Activated naive CD4-positive, alpha-beta T cell (primary cell): ENCODE measurements at places on chromosomes 6 and 20.

DNA sequence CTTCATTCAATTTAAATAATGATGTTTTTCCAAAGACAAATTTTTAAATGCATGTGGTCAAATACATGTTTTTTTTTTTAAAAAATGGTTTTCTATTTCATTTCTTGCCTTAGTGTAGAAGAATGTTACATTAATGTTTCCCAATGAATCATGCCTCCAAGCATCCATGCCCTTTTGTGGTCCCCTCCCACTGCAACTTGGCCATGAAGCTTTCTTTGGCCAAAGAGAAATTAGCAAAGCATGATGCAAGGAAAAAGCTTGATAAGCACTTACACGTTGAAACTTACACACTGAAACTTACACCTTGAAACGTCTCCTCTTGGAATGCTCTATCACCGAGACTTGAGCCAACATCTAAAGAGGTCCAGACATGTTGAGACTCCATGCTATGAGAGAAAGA, 93.0 kb upstream of the ELOVL5 start:
- no peak for DNase-seq

GRCh38 chr20:23937303-23938117, 51.1 kb downstream of the GGTLC1 start:
- peak; percentile 29 for DNase-seq

- no peak for DNase-seq
Observed at GRCh38 chr6:25700761-25701160, 48.7 kb downstream of the SCGN start.

DNA sequence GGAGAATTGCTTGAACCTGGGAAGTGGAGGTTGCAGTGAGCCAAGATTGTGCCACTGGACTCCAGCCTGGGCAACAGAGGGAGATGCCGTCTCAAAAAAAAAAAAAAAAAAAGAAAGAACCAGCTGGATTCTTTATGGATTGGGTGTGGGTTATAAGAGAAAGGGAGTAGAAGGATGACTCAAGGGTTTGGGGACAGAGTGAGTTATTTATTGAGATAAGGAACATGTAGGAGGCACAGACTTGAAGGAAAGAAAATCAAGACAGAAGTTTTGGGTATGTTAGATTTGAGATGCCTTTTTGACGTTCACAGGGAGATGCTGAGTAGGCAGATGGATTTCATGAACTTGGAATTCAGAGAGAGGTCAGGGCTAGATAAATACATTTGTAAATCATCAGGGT, 47.6 kb downstream of the KIZ start:
- no peak for DNase-seq

DNA sequence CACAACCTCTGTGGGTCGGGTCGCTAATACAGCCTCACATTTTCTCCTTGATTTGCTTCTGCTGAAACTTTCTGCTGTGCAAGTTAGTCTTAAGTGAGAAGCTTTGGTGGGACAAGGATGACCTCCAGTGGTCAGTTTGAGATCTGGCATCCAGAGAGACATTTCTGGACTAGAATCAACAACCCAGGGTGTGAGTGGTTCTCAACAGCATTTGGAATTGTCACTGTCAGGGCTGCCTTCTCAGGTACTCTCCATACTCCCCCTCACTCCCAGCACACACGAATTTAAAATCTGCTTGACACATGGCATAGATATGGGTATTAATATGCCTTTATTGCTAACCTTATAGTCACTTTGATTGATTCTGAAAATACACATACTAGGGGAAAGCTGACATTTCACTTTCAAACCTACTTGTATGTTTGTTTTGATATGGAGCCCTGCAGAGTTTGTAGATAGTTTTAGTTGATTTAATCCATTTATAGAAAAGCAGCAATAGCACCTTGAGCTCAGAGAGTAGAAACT, 13.2 kb downstream of the OTOR start:
- DNase-seq, result no peak
